ENCODE measurements at places on chromosomes 3 and 15.

GRCh38 chr15:78087951-78088772, 4.2 kb upstream of the SH2D7 start:
- DNase-seq = no peak

- DNase-seq = no peak
Observed at GRCh38 chr3:148147903-148148302, 549.8 kb upstream of the AGTR1 start.

DNA sequence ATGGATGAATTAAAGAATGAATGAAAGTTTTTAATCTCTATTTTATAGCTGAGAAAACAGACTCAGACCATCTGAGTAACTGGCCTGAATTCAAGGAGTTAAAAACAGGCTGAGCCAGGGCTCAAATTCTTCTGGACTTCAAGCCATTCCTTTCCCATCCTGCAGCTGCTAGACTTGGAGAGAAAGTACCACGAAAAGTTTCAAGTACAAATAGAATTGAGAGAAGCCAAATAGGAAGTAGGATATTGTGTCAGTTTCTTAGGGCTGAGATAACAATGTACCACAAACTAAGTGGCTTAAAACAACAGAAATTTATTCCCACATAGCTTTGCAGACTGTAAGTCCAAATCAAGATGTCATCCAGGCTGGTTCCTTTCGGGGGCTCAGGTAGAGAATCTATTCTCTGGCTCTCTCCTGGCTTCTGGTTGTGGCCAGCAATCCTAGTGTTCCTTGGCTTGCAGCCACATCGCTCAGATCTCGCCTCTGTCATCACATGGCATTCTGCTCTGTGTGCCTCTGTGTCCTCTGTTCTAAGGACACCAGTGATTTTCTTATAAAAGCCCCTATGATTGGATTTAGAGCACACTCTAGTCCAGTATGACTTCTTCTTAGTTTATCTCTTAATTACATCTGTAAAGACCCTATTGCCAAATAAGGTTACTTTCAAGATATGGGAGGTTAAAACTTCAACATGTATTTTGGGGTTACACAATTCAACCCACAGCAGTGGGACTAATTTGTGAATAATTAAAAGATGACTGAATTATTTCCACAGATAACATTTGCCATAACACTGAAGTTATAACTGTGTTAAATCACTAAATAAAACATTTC, 25.7 kb upstream of the GOLIM4 start:
- no peak for DNase-seq

DNA sequence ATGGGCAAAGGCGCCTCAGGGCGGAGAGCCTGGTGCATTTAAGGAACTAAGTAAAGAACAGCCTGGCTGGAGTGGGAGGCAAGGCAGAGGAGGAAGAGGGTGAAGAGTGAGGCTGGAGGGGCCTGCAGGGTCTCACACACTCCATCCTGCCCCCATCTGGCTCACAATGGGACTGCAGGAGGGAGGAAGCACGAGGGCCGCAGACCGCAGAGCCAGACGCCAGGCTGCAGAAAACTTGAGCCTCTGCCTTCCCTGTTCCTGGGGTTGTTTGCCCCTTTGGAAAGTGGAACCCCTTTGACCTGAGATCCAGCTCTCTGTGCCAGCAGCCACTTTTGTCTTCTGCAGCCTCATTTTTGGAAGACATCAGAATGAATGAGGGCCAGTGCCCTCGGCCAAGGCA, 138.0 kb downstream of the SRGAP3 start:
- DNase-seq = no peak

DNA sequence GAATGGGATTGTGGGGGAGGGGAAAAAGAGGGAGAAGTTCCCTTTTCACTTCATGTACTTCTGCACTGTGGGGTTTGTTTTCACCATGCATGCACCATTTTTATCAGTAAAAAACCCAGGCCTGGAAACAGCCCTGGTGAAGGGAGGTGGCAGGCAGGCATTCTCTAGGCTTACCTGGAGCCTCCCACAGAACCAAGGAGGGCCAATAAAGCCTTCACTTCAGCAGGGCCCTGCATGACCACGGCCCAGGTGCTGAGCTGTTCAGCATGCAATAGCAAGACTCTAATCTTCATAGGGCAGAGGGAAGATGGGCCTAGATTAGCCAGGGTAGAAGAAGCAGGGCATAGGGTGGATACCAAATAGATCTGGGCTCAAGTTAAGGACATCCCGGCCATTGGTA, 49.6 kb downstream of the SCN5A start:
- DNase-seq = no peak

GRCh38 chr15:73741321-73741836, 11.8 kb downstream of the INSYN1 start:
- DNase-seq = no peak

DNA sequence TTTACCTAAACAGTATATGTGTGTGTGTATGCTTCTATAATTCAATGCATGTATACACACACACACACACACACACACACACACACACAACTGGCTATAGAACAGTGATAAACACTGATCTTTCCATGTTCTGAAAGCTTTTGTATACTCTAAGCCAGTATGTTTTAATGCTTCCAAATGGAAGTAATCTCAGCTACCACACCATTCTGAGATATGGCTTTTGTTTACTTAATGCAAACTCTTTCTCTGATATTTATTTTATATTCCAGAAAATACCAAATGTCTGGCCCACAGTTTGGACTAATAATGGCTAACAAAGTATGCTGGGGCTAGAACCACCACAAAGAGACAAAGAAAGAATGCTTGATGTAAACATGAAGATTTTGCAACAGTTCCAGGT, 199.4 kb upstream of the ARHGEF26 start:
- no peak for DNase-seq

- DNase-seq = no peak
Observed at GRCh38 chr3:11536132-11536935, 107.4 kb downstream of the VGLL4 start.

DNA sequence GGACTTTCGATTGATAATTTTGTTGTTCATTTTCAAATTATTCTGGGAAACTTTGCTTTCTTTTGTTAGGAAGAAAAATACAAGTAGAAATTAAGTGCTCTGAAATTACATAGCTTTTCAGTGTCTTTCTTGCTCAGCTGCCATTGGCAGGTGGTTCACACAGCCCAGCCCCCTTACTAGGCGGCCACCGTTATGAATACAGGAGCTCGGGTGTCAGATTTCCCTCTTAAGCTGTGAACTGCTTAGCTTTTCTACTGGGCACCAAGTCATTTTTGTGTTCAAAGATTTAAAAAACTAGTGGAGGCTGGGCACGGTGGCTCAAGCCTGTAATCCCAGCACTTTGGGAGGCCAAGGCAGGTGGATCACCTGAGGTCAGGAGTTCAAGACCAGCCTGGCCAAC, 55.2 kb downstream of the HMG20A start:
- DNase-seq = no peak

DNA sequence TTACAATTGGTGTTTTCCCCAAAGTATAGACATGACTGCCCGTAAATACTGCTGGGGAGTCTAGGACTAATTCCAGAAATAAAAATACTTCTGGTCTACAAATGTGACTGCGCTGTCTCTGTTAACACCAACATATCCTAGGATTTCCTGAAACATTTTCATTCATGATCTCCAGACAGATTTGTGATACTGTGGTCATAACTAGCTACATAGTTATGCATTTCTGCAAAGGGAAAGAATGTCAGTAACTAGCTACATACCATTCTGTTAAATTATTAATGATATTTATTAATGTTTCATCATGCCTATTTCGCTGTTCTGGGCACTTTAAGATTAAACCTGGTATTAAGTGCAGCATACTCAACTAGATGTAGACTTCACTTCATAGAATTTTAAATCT, 33.3 kb downstream of the SETD5 start:
- DNase-seq = no peak

GRCh38 chr3:114974387-114974786, 172.7 kb downstream of the ZBTB20 start:
- no peak for DNase-seq

DNA sequence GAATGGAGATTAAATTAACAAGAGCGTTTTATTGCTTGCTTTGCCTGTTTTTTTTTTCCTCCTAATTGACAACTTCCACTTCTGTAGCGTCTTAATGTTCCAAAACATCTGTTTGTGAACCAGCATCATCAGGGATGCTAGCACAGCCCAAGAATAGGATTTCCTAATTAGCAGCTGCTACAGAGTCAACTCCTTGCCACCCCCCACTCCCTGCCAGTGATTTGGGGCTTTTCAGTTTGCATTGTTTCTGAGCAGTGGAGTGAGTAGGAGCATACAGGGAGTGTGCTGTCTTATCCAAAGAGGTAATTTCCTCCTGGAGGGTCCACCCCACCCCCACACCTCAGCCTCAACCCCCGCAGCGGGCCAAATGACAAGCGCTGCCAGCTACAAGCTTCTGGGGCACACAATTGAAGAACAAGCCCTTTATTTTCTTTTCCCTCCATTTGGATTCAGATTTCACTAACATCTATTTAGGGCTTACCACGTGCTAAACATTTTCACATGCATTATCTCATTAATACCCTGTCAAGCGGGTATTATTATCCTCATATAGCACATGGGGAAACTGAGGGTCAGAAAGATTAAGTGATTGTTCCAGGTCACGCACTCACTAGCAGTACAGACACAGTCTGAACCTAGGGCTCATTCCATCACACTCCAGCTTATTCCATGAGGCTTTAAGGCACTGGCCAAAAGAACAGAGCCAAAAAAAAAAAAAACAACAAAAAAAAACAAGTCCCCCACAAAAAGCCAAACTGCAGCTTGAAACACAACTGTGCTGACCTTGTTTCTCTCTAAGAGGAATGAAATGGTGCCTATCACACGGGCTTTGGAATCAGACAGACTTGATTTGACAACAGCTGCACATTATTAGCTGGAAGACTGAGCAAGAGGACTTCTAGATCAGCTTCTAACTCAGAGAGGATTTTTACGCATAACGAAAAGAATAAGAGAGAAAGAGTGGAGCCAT, 16.4 kb downstream of the HEG1 start:
- DNase-seq = no peak
